ENCODE measurements at places on chromosomes 11 and 22. TPM values are rescaled to one million over a fixed set of nuclear protein-coding genes. Genes with fewer than 3 reads are reported as not detected.

APOL3 gene
- total RNA-seq: not detected

MS4A6E gene
- total RNA-seq: not detected

CHRM1 gene
- not detected for total RNA-seq

KIAA0930 gene
- total RNA-seq: 83.5 TPM

CYB5R3 gene
- 60.1 TPM for total RNA-seq

OR4C6 gene
- total RNA-seq: not detected

RAB39A gene
- not detected for total RNA-seq

SERPING1 gene
- total RNA-seq: 0.42 TPM

PGGHG gene
- 4.0 TPM for total RNA-seq

PRMT3 gene
- 26.9 TPM for total RNA-seq

OPCML gene
- total RNA-seq: not detected

APOL6 gene
- total RNA-seq: 1.7 TPM

RCOR2 gene
- 2.3 TPM for total RNA-seq

Measured in airway epithelial cell (primary cell).